ENCODE measurements at places on chromosomes 5 and 9.

- no peak for DNase-seq
These were observed 204.7 kb downstream of the PTTG1 start for GRCh38 chr5:160626322-160626721.

GRCh38 chr5:167783145-167783817, 508.2 kb upstream of the WWC1 start:
- DNase-seq, result no peak

DNA sequence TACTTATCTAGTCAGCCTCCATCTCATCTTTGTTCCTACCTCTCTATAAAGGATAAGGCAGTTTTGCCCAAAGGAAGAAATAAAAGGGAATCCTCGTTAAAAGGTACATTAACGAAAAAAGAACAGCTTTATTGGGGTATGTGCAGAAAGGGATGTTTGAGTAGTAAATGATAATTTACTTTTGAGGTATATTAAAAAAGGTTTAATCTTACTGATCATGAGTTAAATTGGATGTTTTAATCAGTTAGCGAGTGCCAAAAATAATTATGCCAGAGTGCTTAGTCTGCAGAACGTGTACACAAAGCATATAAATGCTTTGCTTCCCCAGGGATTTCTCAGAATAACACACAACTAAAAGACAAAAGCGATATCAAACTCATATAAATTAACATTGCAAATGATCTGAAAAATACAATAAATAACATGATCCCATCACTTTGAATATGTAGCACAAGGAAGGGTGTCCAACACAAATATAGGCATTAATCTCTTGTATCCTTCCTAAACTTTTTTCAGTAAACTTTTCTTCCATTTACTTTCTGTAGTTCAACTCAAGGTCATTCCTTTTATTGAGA, 865.0 kb downstream of the NR2F1-AS1 start:
- no peak for DNase-seq

DNA sequence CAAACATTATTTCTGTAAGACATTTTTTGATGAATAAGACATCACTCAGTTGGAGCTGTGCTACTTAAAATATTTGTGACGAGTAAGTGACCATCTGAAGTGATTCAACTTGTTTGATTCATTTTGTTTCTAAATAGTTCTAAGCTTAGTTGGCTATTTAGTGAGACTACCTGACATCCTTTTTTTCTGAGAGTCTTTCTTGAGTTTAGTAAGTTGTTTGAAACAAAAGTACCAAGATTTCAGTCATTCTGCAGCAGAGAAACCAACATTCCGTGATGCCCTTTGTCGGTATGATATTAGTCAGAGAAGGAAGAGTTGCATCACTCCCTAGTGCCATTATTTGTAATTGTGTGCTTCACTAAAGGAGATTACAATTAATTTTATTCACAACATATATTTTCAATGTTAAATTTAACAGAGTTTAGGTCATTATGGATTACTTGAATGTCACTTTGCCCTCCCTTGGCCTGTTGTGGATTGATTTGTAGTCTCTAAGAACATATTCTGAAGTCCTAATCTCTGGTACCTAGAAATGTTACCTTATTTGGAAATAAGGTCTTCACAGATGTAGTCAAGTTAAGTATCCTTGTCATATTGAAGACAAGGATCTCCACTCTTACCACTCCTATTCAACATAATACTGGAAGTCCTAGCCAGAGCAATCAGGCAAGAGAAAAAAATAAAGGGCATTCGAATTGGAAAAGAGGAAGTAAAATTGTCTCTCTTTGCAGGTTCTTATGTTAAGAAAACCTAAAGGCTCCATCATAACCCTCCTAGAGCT, 212.2 kb downstream of the PCSK1 start:
- DNase-seq, result no peak

DNA sequence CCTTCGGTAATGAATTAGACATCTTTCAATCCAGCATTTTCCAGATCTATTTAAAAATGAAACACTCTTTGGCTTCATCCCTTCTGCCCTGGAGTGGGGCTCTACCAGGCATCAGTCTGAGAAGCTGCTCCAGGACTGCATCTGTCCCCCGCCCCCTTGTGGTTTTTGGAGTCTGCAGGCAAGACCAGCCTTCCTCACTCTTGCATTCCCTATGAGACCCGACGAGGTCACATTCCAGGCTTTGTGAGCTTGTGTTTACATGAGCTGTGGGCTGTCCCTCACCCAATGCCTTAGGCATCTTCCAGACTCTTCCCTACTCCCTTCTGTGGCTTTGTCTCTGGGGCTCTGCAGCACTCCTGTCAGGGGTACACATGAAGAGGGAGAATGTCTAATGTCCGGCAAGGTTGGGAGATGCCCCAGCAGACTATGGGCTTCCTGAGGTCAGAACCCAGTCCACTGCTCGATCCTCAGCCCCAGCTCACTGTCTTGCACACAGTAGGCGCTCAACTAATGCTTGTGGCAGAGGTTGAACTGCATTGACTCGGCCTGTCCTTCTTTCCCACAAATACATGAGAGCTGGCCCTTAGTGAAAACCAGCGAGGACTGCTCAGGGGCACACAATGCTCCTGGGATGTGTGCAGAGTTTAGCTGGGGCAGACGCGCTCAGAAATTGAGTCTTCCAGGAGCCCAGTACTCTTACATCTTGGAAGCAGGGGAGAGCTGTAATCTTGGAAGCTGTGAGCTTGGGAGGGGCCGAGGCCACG, 11.7 kb upstream of the GADD45G start:
- no peak for DNase-seq
